ENCODE measurements at places on chromosomes 7 and 10. TPM values are rescaled to one million over a fixed set of nuclear protein-coding genes. Genes with fewer than 3 reads are reported as not detected.

AGK gene
- total RNA-seq: 27.7 TPM

DNA sequence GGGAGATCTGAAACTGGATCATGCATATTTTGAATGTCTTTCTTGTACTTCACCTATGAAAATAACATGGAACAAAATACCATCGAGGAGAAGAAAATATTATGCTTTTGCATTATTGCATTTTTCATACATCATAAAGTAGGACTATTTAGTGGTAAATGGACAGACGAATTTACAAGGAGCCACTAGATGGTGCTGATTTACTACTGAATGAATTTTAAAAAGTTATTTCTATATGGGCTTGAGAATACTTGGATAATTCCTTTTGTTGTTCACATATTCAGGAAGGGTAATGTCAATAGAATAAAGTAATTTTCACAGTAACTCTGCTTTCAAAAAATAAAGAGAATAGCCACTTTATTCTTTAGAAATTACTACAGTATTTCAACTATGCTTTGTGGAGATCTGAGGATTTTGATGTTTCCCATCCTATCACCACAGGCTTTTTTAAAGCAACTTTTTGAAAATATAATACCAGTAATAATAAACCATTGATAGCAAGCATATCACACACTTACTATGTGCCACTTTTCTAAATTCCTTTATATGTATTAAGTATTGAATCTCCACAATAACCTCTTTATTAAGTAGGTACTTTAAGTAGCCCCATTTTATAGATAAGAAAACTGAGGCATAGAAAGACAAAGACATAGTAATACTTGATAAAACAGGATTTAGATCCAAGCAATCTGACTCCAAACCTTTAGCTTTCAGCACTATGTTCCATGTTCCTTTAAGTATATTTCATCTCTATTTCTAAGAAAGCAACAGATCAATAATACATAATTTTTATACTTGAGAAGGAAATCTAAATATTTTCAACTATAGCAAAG lies 38.6 kb downstream of the NEBL start:
- DNase-seq: no peak

GRCh38 chr7:158655507-158655906 lies 49.1 kb downstream of the NCAPG2 start:
- no peak for DNase-seq

GRCh38 chr10:104767745-104768144 lies 126.7 kb downstream of the SORCS3 start:
- no peak for DNase-seq

GRCh38 chr10:128631801-128632241 lies 505.6 kb upstream of the MKI67 start:
- no peak for DNase-seq

PSMC2 gene
- 120 TPM for total RNA-seq

- DNase-seq: no peak
Measured at GRCh38 chr10:69908124-69908523, 106.4 kb downstream of the COL13A1 start.
